Activated T-helper 17 cell treated with anti-CD3 and anti-CD28 coated beads, Interleukin-2, amount 50 U/mL, for 72 hours (primary cell): ENCODE measurements at places on chromosomes 1 and 21. TPM values are rescaled to one million over a fixed set of nuclear protein-coding genes. Genes with fewer than 3 reads are reported as not detected.
A peak's percentile ranks its signal among the peaks of the same experiment; 100 is the strongest.

The C1orf87 gene
- total RNA-seq: not detected

The FMN2 gene
- not detected for total RNA-seq

The LCE6A gene
- not detected for total RNA-seq

- no peak for ATAC-seq
Observed at GRCh38 chr1:98277118-98277517, 356.3 kb upstream of the DPYD start.

DNA sequence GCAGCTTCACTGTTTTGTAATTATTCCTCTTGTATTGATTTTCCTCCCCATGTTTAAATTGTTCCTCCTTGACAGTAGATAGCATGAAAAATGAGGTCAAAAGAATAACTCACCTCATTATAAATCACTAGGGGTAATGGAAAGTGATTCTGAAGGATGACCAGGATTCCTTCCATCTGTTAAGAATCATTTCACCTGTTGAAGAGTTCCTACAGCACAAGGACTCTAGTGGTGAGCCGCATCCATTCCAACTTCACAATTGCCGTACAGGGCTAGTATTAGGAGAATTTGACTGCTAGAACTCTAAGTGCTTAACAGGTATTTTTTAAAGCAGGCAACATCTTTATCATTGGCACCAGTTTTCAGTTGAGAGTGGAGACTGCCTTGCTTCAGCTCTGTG, 13.7 kb downstream of the PPP1R12B start:
- ATAC-seq: no peak

DNA sequence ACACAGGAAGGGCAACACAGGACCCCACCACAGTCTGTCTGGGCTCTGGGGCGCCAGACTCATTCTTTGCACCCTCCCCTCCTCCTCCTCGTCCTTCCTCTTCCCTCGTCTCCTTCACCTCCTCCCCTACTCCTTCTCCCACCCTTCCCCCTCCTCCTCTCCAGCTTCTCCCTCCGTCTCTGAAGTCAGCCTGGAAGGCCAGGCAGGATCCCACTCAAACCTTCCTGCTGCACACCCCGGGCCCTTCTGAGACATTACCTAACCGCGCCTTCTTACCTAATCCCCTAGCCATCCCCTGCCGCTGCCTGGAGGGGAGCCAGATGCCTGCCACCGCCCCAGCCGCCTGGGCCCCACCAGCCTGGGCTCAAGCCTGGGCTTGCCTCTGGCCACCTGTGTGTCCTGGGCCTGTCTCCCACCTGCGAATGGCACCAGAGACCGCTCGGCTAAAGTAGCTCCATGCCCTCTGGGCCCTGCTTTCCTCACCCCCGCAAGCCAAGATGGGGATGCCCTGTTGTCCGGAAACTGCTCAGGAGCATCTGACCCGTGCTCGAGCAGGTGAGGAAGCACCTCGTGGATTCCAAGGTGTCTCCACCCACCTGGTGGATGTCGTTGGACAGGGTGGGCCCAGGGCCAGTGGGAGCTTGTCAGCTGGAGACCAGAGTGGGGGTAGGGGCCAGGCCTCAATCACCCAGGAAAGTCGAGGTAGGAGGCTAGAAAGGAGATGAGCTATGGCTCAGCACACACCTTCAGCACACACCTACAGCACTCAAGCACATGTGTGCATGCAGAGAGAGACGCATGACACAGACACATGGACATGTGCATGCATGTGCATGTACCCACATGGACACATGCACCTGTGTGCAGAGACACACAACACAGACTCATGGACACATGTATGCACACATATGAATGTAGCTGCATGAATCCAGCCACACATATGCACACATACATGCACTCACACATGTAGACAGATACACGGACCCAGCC, 31.9 kb downstream of the WNT9A start:
- no peak for ATAC-seq

DNA sequence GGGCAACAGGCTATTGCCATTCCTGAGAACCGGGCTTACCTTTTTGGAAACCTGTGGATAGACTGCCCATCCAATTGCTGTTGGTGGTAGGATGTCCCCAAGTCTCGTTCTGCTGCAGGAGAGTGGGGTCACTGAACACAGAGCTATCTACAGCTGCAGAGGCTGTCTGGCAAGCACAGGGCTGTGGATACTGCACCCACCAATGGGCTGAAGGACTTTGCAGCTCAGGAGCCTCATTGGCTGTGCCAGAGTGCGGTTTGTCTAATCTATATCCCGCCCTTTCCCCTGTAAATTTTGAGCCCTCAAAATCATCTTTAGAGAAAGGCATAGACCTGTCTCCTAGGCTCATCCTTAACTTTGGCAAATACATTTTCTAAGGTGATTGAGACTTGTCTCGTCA, 15.3 kb downstream of the RNF187 start:
- no peak for ATAC-seq

The OR6N1 gene
- total RNA-seq: not detected

DNA sequence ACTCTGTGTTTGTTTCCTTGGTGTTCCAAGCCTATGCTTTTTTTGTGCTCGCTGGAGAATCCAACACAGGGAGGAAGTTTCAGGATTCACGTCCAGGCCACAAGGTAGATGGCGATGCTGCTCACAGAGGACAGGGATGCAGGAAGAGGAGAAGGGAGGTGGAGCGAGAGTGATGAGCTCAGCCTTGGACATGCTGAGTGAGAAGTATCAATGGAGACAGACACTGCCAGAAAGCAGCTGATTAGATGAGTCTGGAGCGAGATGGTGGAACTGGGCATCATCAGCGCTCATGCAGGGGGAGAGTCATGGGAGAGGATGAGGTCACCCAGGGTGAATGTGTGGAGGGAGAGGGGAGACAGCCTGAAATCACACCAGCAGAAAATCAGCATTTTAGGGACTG, 110.0 kb downstream of the GLUL start:
- no peak for ATAC-seq

DNA sequence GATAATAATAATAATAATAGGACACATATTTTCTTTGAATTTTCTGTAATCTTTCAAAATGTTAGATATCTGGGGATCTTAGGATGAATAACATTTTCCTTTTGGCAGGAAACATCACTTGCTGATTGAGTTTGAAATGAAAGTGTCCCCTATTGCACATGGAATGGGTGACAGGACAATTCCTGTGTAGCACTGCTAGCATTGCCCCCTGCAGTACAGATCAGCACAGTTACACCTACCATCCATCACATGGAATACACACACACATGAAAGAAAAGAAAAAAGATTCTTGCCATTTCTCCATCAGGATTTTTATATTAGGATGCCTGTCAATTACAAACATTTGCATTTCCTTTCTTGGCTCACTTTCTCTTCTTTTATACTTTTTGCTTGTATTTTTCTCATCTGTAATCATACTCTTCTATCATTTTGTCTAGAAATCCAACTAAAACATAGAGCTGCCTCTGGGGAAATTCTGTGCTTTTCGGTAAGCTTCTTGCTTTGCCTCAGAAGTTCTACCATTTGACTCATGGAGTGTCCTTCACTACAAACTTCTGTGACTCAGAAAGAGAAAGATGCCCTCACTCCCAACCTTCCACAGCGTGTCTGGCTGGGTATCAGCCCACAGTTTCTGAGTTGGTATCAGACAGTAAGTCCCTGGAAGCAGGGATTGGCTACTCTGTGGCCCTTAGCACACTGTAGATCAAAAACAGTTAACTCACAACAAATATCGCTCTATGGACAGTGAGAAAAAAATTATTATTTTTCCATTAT, 641.2 kb downstream of the PTPRC start:
- ATAC-seq: peak; percentile 82

The SPSB1 gene
- 8.1 TPM for total RNA-seq

The PTPN7 gene
- total RNA-seq: 281 TPM

DNA sequence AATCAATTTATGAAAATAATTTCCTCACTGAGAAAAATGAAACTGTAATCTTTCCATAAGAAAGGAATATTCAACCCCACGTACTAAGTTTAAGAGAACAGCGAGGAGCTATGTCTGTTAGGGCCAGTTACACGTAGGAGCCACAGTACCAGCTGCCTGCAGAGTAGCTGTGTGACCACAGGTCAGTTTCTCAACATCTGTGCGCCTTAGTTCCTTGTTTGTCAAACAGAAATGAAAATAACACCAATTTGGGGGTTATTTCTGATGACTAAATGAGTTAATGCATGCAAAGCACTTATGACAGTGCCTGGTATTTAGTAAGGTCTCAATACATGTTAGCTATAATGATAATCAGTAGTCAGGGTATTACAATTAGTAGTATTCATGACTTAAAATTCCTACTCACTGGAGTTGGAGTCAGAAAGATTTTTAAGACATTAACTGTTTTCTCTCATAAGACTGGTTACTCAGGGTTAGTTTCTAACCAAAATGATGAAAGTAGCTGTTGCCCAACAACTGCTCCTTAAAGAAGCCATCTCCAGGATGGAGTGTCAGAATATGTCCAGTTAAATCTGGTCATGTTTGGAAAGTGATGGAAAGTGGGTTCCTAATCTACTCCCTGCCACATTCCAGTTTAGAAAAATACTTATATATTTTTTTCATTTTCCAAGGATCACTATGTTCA, 85.8 kb upstream of the ZNF648 start:
- ATAC-seq: no peak

GRCh38 chr1:12232221-12232620, 2.4 kb downstream of the VPS13D start:
- ATAC-seq: peak; percentile 38

The TEX38 gene
- 0.26 TPM for total RNA-seq

- ATAC-seq: no peak
Observed at GRCh38 chr1:229037806-229038405, 233.0 kb upstream of the RAB4A start.

- ATAC-seq: no peak
Observed at GRCh38 chr1:10513199-10513598, 38.4 kb downstream of the PEX14 start.

DNA sequence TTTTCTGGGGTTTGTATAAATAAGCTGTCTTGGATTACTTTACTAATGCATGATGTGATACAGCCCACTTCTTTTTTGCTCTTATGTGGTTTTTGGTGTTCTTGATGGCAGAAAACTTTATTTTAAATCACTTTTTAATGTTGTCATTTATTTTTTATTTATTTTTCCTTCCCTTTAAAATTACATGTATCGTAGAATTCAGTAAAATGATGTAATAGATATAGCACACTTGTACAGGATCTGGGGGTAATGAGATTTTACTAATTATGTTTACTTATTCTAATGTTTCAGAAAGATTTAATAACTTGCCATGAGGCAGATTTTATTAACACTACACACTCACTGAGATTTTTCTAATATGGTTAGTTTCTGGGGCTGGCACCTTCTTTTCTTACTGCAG, 701 bp upstream of the B3GALT2 start:
- ATAC-seq: no peak

The RGS8 gene
- 0.08 TPM for total RNA-seq

DNA sequence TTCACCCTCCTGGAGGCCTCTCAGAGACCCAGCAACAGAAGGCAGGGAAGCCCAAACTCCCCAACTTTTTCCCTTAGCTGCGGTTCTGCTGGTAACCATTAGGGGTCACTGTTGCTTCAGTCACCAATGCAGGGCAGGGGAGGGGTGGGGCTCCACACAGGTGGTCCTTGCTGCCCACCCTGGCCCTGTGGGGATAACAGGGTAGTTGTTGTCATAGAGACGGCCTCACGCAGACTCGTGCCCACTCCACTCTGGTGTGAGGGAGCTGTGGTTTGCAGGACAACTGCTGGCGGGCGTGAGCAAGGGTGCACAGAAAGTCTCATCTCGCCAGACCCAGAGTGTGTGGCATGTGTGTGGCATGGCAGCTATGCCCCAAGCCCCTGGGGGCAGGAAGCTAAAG, 19.9 kb downstream of the INSRR start:
- peak; percentile 22 for ATAC-seq

DNA sequence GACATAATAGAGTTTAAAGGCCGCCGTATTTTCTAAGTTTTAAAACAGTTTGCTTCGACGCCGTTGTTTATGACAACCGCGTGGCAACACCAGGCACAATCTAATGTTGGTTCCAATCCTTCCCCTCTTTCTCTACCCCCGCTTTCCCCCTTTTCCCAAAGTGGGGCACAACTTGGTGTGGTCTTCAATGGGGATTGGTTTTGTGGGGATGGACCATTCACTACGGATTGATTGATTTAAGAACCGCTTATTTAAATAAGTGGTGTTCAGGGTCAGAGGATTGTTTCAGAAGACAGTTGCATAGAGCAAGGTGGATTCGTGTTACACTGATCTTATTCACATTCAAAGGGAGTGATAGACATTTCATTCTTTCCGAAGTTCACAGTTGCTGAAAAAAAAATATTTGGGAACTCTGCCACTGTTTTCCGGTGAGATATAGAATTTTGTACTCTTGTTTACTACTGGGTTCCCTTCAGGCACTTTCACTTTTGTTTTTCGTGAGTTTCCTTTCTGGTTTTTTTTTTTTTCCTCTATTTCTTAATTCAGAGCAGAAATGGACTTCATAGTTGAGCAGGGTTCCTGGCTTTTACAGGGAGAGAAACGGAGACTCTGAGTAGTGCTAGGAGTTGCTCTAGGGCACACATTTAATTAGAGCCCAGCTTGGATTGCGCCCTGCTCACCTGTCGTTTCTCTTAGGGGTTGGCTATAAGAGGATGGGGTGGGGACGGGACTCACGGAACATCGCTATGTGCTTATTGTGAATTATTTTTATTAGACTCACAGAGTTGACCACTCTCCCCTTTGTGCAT, 79.6 kb upstream of the AK4 start:
- ATAC-seq: no peak

DNA sequence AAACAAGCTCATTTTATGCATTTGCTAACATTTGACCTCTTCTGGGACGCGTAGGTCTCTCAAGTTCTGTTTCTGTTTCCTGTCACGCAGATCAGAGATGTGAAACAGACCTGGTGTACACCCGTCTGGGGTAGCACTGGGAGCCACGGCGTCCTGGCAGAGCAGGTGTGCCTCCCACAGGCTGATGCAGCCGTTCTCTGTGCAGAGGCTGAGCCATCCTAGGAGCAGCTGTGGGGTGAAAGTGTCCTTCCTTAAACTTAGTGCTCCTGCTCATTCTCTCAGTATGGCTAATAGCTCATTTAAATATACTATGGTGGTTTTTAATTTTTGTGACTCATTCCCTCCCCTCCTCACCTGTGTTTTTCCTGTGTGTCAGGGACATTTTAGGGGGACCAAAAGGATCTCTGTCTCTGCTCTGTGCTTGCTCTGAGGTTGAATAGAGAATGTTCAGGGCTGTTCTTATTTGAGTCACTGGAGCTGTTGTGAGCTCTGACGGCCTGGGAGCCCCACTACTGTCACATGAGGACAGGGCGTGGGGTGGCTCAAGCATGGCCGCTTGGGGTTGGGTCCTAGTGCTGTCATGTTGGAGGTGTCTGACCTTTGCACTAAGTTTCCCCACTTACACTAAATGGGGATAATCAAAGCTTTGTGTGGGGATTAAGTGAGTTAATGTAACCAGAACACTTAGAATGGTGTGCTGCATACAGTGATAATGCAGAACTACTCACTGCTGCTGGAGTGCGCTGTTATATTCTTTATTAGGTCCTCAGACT, 43.0 kb downstream of the GALNT2 start:
- ATAC-seq: peak; percentile 86
